Fibroblast of the aortic adventitia (primary cell): ENCODE measurements at places on chromosomes 1 and 21.

DNA sequence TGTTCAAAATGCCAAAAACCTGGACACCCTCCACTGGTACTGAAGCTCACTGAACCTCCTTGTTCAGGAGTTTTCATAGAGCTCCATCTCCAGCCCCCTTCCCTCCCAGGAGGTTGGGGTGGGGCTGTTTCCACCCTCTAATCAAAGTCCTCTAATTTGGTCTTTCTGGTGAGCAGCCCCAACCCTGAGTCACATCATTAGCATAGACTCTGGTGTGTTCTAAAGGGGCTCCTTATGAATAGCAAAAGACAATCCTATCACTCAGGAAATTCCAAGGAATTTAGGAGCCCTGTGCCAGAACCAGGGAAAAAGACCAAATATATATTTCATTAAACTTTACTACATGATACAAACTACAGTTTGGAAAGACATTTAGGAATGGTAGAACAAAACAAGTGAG, 13.2 kb upstream of the UBE4B start:
- DNase-seq, result peak; percentile 64

- DNase-seq, result peak; percentile 89
Observed at GRCh38 chr1:170221031-170221430, 75.3 kb downstream of the NTMT2 start.

DNA sequence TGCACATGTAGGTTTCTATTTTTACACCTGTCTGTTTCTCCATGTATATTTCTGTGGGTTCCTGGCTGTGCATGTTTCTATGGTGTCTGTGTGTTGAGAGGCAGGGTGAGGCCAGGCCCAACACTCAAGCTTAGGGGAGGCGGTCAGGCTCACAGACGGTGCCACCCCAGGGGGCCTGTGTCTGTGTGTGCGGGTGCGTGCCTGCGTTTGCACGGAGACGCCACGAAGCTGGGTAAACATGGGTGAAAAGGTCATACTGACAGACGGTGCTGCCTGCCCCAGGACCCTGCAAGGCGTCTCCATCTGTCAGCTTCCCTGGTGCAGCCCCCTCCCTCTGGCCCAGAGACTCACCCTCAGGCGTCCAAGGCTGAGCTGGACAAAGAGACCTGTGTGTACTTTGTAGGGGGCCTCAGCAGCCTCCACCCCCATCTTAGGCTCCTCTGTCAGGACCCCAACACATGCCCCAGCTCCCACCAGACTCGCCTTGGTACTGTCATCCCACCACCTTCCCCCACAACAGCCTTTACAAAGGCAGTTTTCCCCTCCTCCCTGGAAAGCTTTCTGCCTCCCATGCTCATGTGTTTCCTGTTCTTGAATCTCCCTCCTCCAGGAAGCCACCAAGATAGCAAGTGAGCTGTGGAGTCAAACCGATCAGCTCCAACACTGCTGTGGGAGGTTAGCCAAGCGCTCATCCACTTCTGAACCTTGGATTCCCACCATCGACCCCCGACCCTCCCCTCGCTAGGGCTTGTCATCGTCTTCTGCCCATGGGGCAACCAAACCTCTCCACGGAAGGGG, 34.1 kb downstream of the PTPRF start:
- no peak for DNase-seq

DNA sequence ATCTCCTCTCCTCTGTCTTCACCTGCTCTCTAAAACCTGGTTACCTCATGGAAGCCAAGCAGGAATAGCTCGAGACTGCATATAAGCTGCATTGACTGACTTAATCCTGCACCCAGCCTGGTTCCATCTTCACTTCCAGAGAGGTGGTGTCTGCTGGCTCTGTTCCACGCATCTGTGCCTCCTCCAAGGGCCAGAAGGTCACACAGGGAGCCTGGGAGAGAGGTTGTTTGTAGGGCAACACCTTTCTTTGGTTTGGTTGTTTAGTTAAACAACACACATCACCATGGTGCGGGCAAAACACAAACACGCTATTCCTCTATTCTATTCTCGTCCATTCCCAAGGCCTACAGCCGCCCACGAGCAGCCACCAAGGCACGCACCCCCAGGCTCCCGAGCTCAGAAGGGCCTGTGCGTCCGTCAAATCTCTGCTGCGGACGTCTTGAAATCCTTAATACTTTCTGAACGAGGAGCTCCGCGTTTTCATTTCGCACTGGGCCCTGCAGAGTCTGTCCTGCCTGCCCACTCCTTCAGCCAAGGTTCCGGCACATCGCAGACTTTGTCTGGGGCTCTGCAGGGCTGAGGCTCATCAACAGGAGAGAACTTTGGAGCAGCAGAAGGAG, 116.2 kb downstream of the RIPK4 start:
- DNase-seq, result no peak

- no peak for DNase-seq
Observed at GRCh38 chr1:242006976-242007375, 8.1 kb upstream of the MAP1LC3C start.

GRCh38 chr1:155977690-155978324, 540 bp downstream of the ARHGEF2 start:
- no peak for DNase-seq

DNA sequence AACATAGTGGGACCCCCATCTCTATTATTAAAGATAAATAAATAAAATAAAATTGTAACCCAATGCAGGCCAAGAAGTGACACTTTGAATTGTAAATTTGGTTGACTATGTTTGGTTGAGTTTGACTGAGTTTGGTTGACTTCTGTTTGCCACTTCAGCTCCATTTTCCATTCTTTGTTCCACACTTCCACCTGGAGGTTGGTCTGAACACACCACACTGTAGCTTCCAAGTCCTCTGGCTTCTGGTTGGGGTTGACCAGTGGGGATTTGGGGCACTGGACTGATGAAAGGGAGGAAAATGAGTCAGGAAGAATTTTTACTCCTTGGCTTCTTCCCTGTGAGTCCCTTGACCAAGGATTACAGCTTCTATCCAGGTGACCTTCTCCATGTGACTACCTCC, 40.6 kb upstream of the DIPK1A start:
- no peak for DNase-seq

- DNase-seq, result no peak
Observed at GRCh38 chr1:223017291-223017690, 125.8 kb downstream of the TLR5 start.
